ENCODE measurements at places on chromosomes 5 and 9. TPM values are rescaled to one million over a fixed set of nuclear protein-coding genes. Genes with fewer than 3 reads are reported as not detected.

DNA sequence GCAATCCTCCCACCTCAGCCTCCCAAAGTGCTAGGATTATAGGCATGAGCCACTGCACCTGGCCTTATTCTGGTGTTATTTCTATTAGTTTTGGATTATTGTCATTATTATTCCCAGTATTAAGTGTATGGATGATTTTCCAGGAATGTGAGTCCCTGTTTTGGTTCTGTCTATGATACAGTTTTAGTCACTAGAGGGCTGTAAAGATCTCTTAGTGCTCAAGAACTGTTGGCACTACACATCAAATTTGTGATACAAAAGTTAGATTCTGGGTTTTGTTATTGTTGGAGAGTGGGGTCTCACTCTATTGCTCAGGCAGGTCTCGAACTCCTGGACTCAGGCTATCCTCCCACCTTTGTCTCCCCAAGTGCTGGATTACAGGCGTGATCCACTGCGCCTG is 12.1 kb downstream of the CCL28 start:
- DNase-seq: no peak

The MEIKIN gene
- not detected for total RNA-seq

GRCh38 chr9:34573599-34574325 is 15.8 kb downstream of the CNTFR start:
- DNase-seq: no peak

The DNAJA1 gene
- total RNA-seq: 101 TPM

The N4BP3 gene
- 3.3 TPM for total RNA-seq

DNA sequence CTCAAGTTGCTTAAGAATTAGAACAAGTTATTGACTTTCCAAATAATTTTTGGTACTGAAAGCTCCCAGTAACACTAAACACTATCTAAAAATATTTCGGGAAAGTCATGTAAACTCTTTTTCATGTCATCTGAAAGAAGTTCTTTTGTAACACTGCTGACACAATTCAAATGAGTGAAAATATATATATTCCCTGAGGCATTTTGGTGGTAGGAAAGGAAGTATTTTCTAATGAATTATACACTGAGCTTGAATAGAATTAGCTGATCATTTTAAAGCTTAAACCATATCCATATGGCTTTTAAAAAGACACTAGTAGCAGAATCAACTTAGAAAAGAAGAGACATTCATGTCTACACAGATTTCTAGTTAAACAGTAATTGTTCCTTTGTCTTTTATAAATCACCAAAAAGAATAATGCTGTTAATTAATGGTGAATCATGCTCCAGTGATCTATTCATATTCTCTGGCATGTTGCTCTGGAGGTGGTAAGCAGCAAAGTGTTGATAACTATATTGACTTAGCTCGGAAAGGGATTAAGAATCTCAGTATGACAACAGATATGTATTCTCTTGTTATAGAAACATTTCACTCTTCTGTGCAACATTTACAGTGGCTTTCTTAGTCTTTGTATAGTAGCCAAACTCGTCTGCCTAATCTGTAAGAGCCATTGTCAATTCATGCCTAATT is 27.4 kb upstream of the RFX3 start:
- DNase-seq: no peak

GRCh38 chr5:25418978-25419377 is 774.2 kb upstream of the CDH10 start:
- DNase-seq: no peak

DNA sequence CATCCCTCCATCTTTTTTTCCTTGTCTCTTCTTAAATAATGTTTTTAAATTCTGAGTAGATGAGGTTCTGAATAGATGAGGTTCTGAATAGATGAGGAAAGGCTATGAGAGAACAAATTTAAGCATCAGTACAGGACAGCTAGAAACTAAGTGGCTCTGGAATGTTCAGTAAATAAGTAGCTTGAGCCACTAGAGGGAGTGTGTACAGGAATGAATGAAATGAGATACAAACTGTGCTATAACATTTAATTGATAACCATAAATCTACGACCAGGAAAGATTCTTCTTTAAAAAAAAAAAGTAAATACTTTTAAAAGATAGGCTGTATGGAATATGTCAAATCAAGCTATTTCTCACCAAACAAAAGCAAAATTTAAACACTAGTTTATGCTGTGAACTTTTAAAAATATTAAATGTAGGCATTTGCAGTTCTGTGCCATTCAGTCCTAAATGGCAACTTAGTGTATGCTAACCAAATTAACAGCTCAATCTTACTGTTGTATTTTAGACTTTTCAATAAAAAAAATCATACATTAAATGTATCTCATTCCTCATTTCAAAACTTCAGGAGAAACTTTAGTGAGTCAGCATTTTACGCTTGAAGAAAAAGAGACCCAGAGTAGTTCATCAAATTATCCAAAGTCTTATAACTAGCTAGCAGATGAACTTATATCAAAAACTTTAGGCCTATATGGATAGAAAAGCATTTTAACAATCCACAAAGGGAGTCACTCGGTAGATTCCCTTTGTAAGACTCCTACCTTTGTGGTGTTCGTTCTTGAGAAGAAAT is 70.4 kb upstream of the SNX2 start:
- DNase-seq: no peak

The ASPN gene
- total RNA-seq: 7.5 TPM

DNA sequence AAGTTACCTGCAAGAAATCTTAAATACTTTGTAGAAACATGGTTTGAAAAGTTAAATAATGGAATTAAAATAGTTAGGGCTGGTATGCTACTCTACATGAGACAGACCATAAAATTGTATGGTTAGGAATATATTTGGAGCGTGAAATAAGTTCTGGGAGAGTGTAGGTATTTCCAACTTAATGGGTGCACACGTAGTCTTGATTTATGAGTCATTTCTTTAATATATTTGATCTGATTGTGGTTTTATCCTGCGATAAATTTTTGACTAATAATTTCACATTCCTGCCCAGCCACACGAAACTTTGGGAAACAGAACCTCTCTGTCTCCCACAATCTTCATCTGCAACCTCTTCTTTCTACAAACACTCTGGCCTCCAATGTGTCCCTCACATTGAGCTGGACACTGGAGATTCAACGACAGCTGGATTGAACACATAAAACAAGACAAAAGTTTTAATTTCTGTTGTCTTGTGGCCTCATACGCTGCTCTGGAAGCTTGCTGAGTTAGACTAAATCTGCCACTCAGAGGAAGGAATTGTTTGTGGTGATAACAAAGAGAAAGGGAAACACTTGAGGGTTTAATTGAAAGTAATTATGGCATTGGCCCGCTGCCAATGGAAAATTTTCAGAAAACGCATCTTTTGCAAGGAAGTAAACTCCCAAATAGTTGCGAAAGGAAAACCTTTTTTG is 201.8 kb upstream of the ZNF608 start:
- no peak for DNase-seq

- no peak for DNase-seq
Observed at GRCh38 chr5:127421471-127421870, 96.0 kb upstream of the PRRC1 start.

The ARAP3 gene
- total RNA-seq: 39.2 TPM

The ADRB2 gene
- total RNA-seq: 5.7 TPM

The LTC4S gene
- 13.7 TPM for total RNA-seq

The WASHC1 gene
- 34.6 TPM for total RNA-seq

Measured in ureter (tissue), 1 donor.